ENCODE measurements at places on chromosomes 1 and 21.
A peak's percentile ranks its signal among the peaks of the same experiment; 100 is the strongest.

DNA sequence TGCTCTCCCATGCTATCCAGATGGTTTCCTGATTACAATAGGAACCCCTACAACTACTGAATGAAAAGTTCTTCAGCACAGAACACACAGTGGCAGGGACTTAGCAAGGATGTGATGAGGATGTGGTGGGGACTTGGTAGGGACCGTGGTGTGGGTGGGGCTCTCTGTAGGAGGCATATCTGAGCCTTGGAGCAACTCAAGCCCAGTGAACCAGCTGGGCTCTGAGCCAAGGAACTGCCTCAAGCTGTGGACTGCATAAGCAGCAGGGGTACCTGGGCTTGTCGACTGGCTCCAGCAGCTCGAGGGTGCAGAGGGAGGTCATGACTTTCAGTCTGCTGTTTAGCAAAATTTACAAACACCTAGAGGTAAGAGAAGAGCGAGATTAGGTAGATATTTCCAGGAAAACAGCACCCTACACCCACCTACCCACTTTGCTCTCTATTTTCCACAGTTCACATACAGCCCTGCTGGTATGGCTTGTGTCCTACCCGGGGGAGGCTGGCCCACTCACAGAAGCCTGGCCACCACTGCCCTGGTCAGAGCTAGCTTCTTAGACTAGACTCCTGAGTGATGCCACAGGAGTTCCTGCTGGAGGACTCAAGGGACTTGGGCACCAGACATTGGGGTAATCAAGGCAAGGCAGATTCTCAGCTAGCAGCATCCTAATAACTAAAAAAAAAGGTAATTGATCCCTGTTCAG is 86.8 kb upstream of the GCLM start:
- DNase-seq: no peak

- DNase-seq: no peak
These were observed 15.9 kb downstream of the PDIK1L start for GRCh38 chr1:26127235-26128163.

- no peak for DNase-seq
These were observed 3.4 kb upstream of the SPAG17 start for GRCh38 chr1:118188411-118188810.

DNA sequence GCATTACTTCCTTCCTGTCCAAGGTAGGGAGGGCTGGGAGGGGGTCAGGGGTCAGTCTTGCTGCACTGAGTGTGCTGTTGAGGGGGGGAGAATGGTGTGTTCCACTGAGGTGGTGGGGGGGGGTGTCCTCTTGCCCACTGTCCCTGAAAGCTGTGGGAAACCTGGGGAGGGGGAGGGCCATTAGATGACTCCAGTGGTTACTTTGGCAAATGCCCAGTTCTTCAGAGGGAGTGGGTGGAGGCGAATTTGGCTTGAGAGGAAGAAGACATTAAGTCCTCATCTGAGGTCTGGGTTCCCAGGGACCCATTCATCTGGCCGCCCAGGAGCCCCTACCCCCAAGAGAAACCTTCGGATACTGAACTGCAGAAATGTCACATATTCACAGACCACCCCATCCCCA is 36.2 kb downstream of the MEF2D start:
- no peak for DNase-seq

GRCh38 chr1:920010-920409 is 3.7 kb upstream of the SAMD11 start:
- DNase-seq: no peak

- DNase-seq: no peak
These were observed 192.2 kb downstream of the ST6GALNAC3 start for GRCh38 chr1:76266762-76267161.

DNA sequence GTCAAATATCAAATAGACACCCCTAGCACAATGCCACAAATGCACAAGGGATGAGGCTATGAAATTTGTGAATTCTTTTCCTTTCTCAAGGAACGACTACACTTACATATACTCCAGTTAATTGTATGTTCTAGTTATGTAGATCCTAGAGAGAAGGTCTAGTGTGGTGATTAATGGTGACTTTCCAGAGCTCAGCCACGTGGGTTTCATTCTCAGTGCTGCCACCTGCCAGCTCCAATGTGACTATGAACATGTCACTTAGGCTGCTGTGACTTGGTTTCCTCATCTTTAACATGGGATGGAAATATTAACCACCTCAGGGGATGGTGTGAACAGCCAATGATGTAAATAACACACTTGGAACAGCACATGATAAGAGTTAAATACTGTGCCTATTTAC is 138.3 kb downstream of the APP start:
- DNase-seq: no peak

DNA sequence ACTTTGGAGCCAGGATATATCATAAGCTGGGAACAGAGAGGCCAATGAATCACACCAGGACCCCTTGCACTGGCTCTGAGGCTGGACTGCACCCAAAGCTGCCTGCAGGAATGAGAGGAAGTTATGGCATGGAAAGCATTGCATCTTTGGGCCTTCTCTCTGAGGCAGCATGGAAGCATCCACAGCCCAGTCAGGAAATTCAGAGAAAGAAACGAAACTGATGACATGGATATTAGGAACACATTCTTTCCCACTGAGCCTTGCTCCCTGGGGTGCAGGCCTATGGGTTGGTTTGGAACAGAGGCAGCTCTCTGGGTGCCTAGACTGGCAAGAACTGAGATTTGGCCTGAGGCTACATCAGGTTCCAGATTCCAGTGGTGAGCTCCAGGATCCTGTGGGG is 98.6 kb downstream of the NGF start:
- DNase-seq: no peak

GRCh38 chr21:33035147-33035546 is 9.4 kb downstream of the OLIG2 start:
- peak; percentile 20 for DNase-seq

DNA sequence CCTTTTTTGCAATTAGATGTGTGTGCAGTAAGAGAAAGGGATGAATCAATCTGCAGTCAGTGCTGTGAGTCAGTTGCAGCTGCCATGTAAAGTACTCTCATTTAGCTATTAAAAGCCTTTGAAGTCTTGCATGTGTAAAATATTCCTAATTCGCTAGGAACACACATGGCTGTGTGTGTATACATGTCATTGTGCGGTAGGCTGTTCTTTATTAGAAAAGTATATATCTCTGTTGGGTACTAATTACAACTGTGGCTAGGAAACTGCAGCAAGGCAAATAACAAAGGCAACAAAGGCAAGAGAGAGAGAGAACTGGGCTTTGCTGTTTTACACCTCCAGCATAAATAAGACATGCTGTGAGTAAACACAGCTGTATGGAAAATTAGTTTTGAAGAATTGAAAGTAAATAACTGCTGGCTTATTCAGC is 41.7 kb downstream of the EPB41 start:
- no peak for DNase-seq

GRCh38 chr1:176863613-176864012 is 300.9 kb downstream of the ASTN1 start:
- DNase-seq: no peak

DNA sequence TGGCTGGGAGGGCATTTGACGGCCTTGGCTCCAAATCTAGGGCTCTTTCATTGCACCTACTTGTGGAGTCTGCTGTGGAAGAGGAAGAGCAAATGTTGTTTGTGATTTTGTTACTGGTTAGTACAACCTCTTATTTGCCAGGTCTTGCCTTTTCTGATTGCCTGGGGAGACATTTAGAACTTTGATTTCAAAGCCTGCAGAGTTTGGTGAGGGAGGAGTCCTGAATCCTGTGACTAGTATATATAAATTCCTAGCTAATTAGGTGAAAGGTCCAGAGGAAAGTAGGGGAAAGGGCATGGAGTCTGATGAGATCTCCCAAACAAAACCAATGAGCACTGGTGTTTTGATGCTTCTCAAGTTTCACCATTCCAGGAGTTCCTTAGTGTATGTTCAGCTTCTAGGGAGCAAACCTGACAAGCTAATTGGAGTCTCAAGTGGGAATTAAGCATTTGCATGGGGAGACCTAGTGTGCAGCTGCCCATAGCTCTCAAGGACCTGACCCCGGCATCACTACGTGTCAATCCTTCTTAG is 5.1 kb upstream of the HMGCS2 start:
- no peak for DNase-seq

DNA sequence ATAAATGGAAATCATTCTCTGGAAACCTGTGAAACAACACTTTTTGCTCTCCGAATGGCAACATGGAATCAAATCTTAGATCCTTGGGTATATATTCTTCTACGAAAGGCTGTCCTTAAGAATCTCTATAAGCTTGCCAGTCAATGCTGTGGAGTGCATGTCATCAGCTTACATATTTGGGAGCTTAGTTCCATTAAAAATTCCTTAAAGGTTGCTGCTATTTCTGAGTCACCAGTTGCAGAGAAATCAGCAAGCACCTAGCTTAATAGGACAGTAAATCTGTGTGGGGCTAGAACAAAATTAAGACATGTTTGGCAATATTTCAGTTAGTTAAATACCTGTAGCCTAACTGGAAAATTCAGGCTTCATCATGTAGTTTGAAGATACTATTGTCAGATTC is 45.7 kb downstream of the PTGFR start:
- no peak for DNase-seq

DNA sequence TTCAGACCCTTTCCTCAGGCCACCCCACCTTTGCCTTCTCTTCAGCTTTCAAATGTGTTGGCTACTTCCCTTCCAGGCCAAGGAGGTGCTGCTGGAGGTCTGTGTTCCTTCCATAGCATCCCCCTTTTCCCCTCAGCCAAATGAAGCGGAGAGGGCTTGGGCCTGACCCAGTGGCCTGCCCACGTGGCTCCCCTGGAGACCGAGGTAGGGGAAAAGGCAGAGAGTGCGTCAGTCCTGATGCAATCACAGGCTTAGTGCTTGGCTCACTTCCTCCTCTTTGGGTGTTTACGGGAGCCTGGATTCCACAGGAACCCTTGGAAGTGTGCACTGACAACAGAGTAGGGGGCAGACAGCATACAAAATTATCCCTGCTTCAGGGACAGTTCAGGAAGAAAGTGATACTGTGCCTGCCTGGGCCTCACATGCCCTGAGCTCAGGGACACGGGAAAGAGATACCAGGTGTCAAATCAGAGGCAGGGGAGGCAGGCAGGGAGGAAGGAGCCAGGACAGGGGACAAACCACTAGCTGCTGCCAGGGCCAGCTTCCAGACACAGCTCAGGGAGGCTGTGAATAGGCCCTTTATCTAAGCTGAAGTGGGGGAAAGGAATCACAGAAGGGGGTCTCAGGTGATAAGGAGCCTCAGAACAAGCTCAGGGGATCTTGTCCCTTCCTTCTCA is 16.6 kb upstream of the PTP4A2 start:
- DNase-seq: no peak

DNA sequence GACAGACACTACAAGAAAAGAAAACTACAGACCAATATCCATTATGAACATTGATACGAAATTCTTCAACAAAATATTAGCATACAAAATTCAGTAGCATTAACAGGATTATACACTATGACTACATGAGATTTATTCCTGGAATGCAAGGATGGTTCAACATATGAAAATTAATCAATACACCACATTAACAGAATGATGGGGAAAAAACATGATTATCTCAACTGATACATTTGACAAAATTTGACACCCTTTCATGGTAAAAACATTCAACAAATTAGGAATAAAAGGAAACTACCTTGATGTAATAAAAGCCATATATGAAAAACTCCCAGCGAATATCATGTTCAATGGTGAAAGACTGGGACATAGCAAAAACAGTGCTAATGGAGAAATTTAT is 31.5 kb downstream of the TRPM2 start:
- no peak for DNase-seq

GRCh38 chr1:36706416-36706815 is 223.7 kb upstream of the CSF3R start:
- DNase-seq: no peak

DNA sequence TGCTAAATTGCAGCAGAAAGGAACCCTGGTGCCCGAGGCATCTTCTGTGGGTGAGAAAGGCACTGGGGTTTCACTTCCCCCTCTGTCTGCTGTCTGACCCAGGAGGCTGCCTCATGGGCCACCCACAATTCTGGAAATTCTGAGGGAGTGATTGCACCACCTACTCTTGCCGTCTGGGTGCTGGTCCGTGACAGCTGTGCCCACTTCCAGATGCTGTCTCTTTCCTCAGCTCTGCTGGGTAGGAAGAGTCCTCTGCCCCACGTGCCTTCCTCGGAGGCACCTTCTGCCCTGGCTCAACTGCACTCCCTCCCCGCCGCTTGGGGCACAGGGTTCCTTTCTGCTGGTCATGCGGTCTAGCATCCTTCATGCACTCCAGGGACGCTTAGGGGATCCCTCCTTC is 96.3 kb downstream of the ARHGEF10L start:
- no peak for DNase-seq

GRCh38 chr1:75770761-75771160 is 15.3 kb upstream of the RABGGTB start:
- no peak for DNase-seq

GRCh38 chr1:203621559-203622262 is 4.9 kb upstream of the ATP2B4 start:
- no peak for DNase-seq

DNA sequence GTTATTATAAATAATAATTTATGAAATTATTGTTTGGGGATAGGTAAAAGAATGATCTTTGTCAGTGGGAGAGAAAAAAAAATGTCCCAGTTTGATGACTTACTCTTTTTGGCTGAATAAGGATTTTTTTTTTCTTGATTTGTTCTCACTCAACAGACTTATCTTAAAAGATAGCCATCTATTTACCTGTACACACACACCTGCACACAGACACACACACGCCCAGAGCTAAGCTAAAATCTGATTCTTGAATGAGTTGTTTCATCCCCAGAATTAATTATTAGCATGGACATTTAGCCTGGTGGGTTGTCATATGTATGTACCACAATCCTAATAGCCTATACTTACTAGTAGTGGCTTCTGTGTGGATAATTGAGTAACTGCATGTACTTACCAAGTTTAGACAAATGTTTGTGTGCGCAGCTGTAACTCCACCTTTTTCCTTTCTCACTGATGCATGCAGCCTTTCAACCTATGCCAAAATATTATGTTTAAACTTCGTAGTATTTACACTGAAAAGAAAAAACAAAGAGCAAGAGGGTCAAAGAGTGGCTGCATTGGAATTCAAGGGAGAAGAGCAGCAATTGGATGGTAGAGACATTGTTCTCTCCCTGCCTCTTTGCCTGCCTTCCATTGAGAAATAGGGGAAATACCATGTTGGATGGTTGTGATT is 174.3 kb downstream of the ADGRL2 start:
- no peak for DNase-seq

DNA sequence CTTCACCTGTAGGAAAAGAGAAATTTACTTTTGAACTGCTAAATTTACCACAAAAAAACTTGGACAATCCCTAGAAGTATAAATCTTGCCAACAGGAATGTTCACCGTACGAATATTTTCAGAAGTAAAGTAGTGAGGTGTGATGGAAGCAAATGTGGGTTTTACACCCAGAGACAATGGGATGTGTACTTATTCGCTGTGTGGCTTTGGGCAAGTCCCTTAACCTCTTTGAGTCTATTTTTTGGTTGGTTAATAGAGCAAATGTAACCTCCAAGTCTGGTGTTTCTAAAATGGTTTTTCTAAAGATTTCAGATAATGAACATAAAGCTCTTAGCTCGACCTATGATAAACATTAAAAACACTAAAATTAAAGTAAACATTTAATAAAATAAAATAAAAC is 51.2 kb downstream of the TPR start:
- DNase-seq: no peak

DNA sequence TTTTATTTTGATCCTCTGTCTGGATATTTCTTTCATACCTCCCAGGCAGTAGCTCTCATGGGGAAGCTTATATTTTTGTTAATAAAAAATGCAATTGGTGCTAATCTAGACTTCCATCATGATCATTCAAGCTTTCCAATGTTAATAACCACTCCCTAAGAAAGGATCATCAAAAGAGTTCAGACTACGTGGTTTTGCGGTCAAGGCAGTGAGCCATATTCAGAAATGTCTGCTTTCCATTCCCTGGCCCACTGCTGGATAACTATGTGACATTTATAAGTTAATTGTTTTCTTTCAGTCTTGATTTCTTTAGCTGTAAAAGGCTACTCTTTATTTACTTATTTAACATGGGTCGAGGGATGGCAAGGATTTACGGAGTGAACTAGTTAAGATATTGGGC is 414.6 kb downstream of the LMO4 start:
- no peak for DNase-seq

Data from retina (tissue), 1 donor.